ENCODE measurements at places on chromosomes 7 and 10.

GRCh38 chr7:43937444-43937843 is 11.2 kb downstream of the UBE2D4 start:
- DNase-seq = no peak

- DNase-seq = no peak
Observed at GRCh38 chr7:111380945-111381344, 181.3 kb downstream of the IMMP2L start.

- DNase-seq = no peak
Observed at GRCh38 chr10:79209831-79210230, 137.4 kb upstream of the PPIF start.

GRCh38 chr7:13628239-13629001 is 361.0 kb downstream of the ETV1 start:
- DNase-seq = no peak

- DNase-seq = no peak
Observed at GRCh38 chr7:75885036-75885435, 6.2 kb downstream of the RHBDD2 start.

GRCh38 chr10:3829156-3830050 is 44.4 kb upstream of the KLF6 start:
- DNase-seq = no peak

DNA sequence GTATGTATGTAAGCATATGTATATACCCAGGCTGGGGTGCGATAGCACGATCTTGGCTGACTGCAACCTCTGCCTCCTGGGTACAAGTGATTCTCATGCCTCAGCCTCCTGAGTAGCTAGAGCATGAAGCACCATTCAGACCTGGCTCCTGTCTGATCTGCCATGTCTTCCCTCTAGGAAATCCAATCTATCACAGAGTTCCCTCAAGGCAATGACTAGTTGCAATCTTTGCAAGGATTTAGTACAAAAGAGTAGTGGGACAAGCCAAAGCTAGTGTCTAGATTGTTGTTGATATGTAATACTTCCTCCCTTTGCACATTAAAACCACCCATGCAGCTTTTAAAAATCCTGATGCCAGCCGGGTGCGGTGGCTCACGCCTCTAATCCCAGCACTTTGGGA is 60.5 kb upstream of the PRKAR2B start:
- no peak for DNase-seq

GRCh38 chr10:500876-501275 is 188.6 kb downstream of the DIP2C start:
- no peak for DNase-seq

DNA sequence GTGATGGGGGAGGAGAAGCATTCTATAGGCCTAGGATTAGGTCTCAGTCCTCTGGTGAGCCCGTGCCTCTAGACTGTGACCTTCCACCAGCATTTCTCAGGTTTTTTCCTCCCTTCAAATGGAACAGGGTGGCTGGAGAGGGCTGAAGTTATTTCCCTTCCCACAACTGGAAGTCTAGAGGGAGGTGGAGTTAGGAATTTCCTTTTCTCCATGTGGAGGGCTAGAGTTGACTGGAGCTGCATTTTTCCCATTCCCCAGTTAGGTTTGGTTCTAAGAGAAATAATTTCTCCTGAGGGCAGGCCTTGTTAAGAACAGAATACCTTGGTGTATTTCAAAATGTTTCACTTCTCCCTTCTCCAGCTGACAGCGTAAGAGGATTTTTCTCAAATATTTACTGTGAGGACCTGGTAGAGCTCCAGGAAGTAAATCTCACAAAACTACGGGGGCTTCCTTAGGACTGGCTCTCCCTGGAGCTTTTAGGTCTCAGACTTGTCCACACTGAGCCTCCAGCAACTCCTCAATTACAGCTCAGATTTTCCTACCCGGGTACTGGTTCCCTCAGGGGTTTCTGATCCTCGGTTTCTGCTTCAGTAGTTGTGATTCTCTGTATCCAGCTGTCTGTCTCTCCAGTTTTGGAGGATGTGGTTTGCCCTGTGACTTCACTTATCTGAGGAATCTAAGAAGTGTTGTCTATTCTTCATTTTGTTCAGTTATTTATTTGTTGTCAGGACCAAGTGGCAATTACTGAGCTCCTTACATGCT is 6.0 kb upstream of the REEP3 start:
- no peak for DNase-seq

DNA sequence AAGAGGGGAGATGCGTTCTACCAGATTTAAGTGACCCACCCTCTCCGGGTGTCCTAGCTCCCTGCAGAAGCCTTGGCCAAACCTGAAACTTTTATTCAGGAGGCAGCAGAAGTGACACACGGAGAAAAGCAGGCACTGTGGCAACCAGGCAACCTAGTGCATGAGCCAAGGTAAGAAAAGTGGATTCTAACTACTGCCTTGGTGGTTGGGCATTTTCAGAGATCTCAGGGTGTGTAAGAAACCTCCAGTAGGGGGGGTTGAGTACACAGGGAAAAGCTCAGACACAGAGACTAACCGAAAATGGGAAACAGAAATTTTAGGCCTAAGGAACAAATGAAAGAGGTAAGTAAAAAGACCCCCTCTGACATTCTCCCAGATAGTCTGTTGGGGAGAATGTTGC is 645.7 kb downstream of the ANKRD7 start:
- no peak for DNase-seq

DNA sequence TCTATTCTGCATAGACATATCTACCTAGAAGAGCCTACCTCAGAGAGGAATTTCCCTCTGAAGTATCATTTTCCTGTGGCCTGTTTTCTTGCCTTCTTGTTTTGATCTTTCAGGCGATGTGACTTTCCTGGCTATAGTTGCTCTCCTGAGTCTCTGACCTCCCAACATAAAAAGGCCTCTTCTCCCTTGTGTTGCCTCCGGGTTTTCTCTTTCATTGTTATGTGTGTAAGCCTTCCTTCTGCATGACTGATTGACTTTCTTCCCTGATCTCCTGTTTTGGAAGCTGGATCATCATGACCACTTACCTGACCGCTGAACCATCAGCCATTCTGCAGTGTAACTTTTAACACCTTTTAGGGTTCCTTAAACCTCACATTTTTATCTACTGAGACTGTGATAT is 441.5 kb upstream of the ETV1 start:
- no peak for DNase-seq

GRCh38 chr10:10901906-10902305 is 115.8 kb upstream of the CELF2 start:
- no peak for DNase-seq

GRCh38 chr7:24573554-24574338 is 494 bp downstream of the PALS2 start:
- peak; percentile 23 for DNase-seq

DNA sequence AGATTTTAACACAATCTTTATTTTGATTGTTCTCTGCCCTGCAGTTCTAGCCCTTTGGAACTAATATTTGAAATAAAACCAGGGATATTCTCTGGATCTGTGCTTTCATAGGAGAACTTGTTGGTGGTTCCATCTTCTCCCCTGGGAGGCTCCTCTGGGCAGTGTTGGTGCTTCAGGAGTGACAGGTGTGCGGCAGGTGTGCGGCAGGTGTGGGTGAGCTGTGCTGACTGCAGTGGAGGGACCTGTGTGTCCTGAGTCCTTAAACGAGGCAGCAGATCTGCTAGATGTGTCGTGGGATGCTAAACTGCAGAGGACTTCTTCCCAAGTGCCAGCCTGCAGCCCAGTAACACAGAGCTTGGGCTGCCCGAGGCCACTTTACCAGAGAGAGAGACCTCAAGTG is 98.4 kb downstream of the LYZL1 start:
- DNase-seq = no peak

- no peak for DNase-seq
Observed at GRCh38 chr10:61992059-61992460, 90.6 kb downstream of the ARID5B start.

- DNase-seq = no peak
Observed at GRCh38 chr10:96439725-96440124, 74.0 kb downstream of the TLL2 start.

Measured in activated gamma-delta T cell treated with Interleukin-2 at 50 U/mL for 16 hours (primary cell).